SIG-M5 (cell line): ENCODE measurements at places on chromosomes 11 and 22.

DNA sequence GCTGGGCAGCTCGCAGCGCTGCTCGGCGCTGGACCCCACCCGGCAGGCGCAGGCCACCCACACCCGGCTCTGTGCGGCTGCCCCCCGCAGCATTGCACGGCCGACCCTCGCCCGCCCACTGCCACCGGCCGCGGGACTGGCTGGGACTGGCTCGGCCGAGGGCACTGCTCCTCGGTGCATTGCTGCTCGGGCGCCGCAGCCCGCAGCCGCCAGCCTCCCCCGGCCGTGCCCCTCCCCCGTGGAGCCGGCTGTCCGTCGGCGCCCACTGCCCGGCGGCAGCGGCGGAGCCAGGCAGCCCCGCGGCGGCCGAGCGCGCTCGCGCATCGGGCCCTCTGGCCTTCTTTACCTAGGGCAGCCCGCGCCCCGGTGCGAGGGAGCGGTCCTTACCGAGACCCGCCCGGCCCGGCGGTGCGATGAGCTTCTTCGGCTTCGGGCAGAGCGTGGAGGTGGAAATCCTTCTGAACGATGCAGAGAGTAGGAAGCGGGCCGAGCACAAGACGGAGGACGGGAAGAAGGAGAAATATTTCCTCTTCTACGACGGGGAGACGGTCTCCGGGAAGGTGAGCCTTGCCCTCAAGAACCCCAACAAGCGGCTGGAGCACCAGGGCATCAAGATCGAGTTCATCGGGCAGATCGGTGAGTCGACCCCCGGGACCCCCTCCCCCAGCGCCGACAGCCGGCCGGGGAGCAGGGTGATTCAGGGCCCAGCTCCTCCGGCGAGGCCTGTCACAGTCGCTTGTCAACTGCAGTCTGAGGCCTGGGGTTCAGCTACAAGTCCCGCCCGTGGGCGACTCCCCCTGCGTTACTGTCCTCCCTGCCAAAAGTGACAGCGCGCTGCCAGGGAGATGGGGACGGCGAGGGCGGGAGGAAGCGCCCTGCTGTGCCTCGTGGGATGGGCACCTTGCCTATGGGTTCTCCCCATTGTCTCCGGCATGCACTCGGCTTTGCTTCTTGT lies 516 bp downstream of the VPS26B start:
- DNase-seq = no peak

- DNase-seq = no peak
Observed at GRCh38 chr22:48438800-48439559, 1388.7 kb downstream of the BRD1 start.

DNA sequence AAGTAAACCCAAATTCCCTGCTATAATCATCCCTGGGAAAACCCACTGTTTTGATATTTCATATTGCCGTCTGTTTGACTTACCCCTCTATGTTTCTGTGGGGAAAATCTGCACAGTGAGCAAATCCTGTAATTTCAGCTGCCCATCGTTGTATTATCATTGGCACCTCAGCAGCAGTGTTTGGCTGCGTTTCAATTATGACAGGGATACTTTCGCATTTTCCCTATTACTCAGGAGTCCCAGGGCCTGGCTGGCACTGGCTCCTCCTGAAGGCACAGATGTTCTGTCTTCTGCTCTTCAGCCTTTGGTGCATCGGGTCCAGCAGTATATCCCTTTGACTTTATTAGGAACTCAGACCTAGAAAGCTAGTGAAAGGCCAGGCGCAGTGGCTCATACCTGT lies 12.2 kb upstream of the MMP12 start:
- no peak for DNase-seq

GRCh38 chr11:11987503-11988022 lies 20.9 kb downstream of the DKK3 start:
- no peak for DNase-seq

- no peak for DNase-seq
Observed at GRCh38 chr22:43304831-43305590, 38.2 kb downstream of the SCUBE1 start.

DNA sequence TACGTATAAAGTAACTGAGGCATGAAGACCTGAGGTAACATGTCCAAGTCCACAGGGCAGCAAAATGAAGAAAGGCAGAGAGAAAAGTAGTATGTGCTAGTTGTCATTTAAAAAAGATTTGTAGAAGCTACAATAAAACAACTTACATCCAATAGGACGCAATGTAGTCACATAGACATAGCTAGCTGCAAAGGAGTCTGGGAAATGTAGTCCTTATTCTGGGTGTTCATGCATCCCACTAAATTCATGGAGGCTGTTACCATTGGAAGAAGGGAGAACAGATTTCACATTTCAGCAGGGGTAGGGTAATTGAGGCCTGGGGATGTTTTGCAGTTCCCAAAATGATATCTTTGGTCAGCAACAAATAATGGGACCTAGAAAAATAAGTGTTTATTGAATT lies 571.4 kb downstream of the MIAT start:
- no peak for DNase-seq

DNA sequence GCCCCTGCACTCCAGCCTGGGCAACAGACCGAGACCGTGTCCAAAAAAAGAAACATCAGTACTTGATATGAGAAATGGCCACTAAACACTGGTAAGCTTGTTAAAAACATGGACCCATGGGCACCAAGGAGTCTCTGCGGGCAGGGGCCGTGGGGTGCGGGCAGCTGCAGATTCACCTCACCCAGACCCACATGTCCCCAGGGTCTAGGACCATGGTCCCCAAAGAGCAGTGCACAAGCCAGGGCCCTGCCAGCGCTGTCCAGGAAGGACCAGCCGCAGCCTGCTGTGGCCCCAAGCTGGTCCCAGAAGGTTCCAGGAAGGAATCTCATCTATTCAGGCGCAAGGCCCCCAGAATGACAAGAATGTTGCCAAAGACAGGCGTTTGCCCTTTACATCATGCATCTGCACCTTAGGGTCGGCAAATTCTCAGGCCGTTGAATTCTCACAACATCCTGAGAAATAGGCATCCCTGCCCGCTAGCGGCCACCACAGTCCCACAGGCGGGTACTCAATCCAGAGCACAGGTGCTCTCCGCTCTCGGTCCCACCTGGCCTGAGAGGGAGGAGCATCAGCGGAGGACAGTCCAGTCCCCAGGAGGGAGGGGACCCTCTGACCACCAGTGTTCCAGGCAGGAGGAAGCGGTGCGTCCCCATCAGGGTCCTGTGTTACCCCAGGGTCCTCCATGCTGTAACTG lies 9.5 kb downstream of the YPEL1 start:
- DNase-seq = no peak

GRCh38 chr22:40056559-40056958 lies 61.8 kb downstream of the FAM83F start:
- peak; percentile 26 for DNase-seq

DNA sequence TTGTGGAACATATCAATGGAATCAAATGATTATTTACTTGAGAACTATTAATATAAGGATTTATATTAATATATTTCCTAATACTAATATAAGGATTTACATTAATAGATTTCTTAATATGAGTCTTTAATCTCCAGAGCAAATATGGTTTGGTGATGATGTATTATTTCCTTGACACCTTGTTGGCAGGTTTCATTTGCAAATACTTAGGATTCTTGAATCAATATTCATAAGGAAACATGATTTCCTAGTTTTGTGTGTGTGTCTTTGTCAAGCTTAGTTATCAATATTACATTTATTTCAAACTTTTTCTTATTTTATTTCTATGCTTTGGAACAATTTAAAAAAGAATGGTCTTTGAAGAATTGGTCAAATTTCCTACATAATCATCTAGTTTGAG lies 138.5 kb downstream of the RAB38 start:
- DNase-seq = no peak

- no peak for DNase-seq
Observed at GRCh38 chr11:11626128-11626527, 4.3 kb upstream of the GALNT18 start.

GRCh38 chr11:61256710-61257482 lies 15.9 kb downstream of the PGA5 start:
- DNase-seq = no peak

GRCh38 chr11:27976262-27976661 lies 131.7 kb downstream of the KIF18A start:
- no peak for DNase-seq

- DNase-seq = no peak
Observed at GRCh38 chr22:17910561-17911311, 113.6 kb downstream of the MICAL3 start.

- DNase-seq = no peak
Observed at GRCh38 chr22:34804604-34805003, 261.4 kb upstream of the ISX start.

- no peak for DNase-seq
Observed at GRCh38 chr22:48452766-48453165, 1374.9 kb downstream of the BRD1 start.

GRCh38 chr22:46714550-46714949 lies 23.5 kb downstream of the CERK start:
- DNase-seq = no peak

- DNase-seq = no peak
Observed at GRCh38 chr11:134956450-134957210, 544.6 kb upstream of the B3GAT1 start.

DNA sequence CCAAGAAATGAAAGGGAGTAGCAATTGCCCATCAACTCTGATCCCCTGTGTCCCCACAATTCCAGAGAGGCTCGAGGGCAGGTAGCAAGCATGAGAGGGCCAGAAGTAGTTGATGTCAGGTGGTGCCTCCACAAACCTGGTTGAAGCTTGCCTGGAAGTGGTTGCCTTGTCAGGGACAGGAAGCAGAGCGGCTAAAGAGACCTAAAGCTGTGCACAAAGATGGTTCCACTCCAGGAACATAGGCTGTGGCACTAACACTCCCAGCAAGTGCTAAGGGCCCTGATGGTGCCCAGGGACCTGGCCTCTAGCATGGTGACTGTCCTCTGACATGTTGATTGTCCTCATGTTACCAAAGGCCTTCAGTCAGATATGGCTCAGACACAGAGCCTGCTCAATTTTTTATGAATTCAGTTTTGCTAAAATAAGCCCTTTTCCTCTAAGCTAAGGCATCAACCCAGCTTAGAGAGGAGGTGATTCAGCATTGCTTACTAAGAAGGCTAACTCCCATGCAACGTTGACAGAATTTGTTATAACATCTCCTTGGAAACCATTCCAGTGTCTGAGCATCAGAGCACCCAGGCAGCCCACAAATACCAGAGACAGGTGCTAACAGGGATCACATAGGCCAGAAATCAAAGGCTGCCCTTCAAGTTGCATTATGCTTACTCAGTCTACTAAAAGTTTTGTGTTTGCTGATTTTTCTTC lies 196.3 kb upstream of the ARHGAP20 start:
- no peak for DNase-seq

GRCh38 chr11:31110830-31111229 lies 258.7 kb downstream of the DCDC1 start:
- no peak for DNase-seq

DNA sequence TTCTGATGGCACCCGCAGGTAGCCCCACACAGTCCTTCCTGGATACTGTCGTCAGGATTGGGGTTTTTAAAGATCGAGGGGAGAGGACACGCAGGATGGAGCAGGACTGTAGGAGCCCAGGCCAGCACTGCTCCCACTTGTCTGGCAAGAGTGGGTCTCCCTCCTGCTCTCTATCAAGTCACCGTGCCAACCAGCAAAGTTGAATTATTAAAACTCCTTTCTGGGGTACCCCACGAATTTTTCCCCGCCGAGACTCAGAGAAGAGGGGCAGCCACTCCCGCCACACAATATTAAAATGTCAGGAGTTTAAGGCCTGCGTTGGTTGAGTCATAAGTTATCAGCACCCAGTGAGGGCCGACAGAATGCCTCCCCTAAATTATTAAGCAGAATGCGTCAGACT lies 10.1 kb downstream of the LMO1 start:
- no peak for DNase-seq

- DNase-seq = no peak
Observed at GRCh38 chr22:43985532-43985931, 30.3 kb downstream of the SAMM50 start.

DNA sequence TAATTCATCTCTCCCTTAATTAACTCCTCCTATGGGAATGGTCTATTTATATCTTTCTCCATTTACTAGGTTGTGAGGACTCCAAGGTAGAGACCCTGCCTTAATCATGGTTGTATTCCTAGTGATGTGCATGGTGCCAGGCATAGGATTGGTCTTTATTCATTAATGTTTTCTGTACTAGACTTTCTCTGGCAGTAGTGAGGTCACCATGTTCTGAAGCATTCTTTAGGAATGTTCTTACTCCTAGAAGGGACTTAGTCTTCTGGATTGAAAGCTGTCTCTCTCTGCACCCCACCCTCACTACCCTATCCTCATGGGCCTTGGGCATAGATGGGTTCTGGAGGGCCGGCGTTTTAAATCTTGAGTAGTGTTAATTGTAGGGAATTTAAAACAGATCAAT lies 10.6 kb upstream of the INSC start:
- no peak for DNase-seq

- DNase-seq = no peak
Observed at GRCh38 chr11:120125024-120125423, 12.9 kb downstream of the TRIM29 start.

GRCh38 chr22:23575601-23576000 lies 4.5 kb downstream of the IGLL1 start:
- no peak for DNase-seq

GRCh38 chr11:124658986-124659385 lies 14.6 kb downstream of the SIAE start:
- DNase-seq = no peak

- no peak for DNase-seq
Observed at GRCh38 chr11:19525276-19525675, 187.4 kb upstream of the NAV2 start.

- no peak for DNase-seq
Observed at GRCh38 chr11:32500001-32500400, 64.7 kb upstream of the WT1 start.

- DNase-seq = no peak
Observed at GRCh38 chr11:17559341-17560087, 12.5 kb downstream of the OTOG start.

DNA sequence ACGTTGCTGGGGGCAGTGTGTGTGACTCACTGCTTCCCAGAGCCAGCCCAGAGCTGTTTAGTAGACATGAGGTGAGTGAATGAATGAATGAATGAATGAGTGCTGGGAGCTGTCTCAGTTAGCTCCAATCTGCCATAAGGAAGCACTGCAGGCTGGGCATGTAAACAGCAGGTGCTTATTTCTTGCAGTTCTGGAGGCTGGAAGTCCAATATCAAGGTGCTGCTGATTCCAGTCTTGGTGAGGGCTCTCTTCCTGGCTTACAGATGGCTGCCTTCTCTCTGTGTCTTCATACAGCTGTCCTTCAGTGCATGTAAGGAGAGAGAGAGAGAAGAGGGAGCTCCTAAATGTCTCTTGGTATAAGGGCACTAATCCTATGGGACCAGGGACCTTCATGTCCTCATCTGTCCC lies 4.1 kb downstream of the C11orf21 start:
- DNase-seq = no peak

GRCh38 chr22:22423681-22424080 lies 84.9 kb downstream of the ZNF280B start:
- no peak for DNase-seq

GRCh38 chr11:70146895-70147520 lies 56.1 kb upstream of the FADD start:
- no peak for DNase-seq

GRCh38 chr11:126594921-126595367 lies 239.5 kb downstream of the ST3GAL4 start:
- no peak for DNase-seq

GRCh38 chr11:110176366-110177085 lies 83.3 kb downstream of the ZC3H12C start:
- DNase-seq = no peak

GRCh38 chr11:120354068-120354467 lies 17.9 kb downstream of the ARHGEF12 start:
- DNase-seq = no peak
